Stimulated activated CD4-positive, alpha-beta T cell treated with anti-CD3 and anti-CD28 coated beads, Interleukin-1b, Interleukin-23, amount 100 ng/mL, for 4 hours (primary cell): ENCODE measurements at places on chromosomes 2 and 18.

DNA sequence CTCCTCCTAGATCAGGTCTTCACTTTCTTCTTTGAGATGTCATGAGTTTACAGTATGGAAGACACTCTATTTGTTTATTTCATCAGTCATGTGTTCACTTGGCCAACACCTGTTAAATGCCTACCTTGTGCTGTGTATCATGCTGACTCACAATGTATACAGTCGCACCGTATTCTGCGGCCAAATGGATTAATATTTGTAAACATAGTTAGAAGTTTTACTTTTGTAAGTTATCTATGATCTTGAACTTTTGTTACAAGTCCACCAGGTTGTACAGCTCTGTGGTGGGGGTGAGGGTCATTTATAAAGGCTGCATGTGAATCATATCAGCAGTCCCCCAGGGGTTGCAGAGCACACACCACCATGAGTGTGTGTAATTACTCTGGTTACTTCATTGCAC lies 408.7 kb upstream of the NRP2 start:
- no peak for DNase-seq

DNA sequence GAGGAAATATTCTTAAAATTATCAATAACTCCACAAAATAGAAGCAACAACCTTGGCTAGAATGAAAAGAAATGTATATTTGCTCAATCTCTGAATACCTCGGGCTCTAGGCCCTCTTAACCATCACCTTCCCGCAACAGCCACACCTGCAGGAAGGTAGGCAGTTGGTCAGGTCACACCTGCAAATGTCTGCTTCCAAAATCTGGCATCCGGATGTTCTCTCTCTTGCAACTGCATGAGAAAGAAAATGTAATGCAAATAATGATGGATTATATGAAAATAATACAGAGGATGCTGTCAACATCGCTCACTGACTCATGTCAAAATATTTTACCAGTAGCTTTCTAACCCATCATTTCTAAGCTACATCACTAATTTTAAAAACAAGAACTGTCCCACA lies 148.3 kb downstream of the SATB2 start:
- no peak for DNase-seq

DNA sequence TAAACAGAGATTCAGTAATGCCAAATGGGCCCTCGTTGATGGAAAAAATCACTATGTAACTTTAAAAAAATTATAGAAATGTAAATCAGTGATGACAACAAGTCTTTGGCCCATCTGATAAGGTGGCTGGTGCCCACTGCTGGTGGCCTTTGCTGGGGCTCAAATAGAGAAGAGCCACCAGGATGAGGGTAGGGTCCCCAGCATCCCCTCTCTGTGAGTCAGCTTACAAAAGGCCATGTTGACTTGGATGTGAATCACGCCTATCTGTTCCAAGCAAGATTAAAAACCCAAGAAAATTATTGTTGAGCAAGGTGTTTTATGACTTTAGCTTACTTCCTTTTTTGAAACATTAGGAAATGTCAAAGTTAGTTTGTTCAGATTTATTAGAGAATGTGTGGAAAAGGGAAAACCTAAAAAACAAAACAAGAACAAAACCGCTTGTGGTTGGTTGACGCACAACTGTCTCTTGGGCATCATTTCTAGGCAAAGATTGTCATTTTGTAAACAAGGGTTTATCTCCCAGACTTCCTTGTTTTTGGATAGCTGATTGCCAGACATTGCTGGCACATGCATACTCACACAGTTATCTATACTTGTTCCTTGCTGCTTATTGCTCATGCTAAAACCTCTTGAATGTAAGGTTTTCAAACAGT lies 53.7 kb upstream of the ZNF396 start:
- DNase-seq: no peak

- DNase-seq: peak; percentile 20
These were observed 70.2 kb upstream of the SH3BP4 start for GRCh38 chr2:234881413-234882241.

DNA sequence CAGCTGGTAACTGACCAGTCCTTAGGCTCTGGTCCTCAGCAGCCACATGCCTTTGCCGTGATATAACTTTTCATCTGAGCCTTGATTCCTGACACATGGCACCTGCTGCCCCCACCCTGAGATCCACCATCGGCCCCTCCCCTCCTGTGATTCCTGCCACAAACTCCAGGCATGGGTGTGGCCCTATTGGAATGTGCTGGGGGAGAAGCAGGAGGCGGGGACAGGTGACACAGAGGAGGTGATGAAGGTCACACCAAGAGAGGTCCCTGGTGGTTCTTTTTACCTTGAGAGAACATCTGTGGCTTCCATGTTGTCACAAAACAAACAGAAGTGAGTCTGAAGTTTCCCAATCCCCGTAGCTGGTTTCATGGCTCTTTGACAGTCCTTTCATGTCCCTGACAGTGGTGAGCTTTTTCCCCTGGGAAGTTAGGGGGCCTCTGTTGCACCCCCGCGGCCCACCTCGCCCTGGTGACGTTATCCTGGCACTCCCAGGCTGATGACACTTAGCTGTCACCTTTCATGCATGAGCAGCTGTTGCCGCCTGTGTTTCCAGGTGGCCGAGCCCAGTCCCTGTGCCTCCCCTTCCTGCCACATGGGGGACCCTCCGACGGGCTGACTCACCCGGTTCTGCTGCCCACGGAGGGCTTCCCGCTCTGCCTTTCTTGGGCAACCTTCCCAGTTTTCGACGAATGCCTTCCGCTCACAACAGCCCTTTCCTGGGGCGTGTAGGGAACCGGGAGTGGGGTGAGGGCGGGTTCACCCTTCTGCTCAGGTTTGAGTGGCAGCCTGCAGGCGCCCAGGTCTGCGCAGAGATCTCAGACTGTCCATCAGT lies 66.3 kb upstream of the GLI2 start:
- DNase-seq: no peak

DNA sequence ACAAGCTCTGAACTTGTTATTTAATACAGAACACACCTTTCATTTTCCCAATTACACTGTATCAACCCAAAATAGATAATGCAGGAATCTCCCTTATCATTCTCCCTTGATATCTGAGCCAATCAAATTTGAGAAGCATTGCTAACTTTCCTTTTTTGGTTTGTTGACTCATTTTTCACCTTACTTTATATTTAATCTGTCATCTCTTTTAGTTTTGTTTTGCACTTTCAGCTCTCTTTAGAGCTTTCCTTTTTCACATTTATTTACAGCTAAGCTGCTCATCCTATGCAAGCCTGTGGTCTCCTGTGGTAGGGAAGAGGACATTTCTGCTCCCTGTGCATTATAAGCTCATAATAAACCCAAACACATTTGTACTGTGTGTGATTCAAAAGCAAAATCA lies 50.1 kb downstream of the ITGAV start:
- no peak for DNase-seq

DNA sequence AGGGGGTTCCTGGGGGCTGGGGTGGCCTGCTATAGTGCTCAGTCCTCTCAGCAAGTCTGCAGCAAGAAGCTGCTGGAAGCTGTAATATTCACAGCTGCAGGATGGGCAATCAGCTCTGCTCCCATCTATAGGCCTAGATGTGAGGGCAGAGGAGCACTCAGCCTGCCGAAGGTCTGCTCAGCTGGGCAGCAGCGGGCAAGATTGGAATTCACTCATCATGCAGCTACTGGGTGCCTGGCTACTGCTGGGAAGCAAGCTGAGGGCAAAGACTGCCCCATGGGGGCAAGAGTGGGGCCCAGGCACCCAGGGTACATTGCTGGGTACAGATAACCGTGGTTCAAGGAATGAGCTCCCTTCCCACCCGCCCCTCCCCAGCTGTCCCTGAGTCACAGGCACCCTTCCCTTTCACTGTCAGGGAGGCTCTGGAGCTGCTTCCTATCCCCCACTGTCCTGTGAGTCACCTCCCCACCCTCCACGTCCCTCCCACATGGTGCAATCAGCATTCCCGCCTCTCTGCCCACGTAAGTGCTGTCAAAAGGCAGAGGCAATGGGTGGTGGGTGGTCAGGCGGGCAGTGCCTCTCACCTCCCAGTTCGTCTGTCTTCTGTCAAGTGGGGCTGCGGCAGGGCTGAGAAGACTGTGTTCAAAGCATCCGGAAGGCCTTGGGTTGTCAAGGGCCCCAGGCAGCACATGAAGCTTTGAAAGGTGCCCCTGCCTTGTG lies 169.2 kb downstream of the TRIM43 start:
- DNase-seq: no peak
